ENCODE measurements at places on chromosomes 11 and 22.
A peak's percentile ranks its signal among the peaks of the same experiment; 100 is the strongest.

- no peak for DNase-seq
Measured at GRCh38 chr11:20132667-20133039, 27.6 kb downstream of the DBX1 start.

DNA sequence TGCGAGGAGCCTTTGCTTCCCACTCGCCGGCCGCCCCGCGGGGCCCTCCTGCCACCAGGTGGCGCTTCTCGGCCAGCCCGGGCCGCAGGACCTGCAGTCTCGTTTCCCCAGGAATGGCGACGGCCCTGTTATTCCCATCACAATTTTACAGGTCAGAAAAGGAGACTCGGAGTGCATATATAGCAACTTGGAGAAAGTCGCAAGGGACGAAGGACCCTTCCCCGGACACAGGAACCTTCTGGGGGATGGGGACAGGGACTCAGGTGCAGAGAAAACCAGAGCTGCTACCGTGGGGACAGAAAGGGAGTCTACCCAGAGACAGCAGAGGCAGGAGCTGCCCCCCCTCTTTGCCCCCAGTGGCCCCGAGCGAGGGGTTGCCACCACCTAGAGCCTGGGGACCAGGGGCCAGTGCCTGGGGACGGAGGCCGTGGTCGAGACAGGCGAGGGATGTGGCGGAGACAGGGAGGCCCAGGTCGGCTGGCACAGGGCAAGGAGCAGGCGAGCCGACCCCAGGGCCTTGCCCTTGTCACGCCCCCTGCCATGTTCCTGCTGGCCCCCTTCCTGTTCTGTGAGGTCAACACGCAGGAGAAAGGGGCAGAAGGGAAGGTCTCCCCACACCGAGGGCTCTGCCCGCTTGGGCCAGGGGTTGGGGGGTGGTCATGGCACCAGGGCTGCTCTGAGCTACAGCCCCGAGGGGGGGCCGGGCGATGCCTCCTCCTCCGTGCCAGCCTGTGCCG is 3.5 kb upstream of the KRTAP5-6 start:
- peak; percentile 34 for DNase-seq

DNA sequence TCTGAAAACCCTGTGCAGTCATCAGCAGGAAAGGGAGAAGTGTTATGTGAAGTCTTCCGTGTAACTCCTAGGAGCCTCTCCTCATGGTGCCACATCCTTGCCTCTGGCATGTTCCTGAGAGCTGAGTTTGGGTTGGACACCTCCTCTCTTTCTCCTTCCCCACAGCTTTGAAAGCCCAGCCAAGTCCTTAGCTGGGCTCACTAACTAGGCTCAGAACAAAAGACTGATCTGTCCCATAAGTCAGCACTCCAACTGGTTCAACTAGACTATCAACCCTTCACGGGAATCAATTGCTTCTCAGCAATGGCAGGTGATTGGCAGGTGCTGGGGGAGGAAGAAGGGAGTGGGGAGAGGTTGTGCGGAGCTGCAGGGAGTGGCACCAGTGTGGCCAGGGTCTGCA is 509.9 kb upstream of the B3GAT1 start:
- DNase-seq: no peak

GRCh38 chr11:116896211-116896610 is 58.8 kb upstream of the APOA1 start:
- DNase-seq: no peak

DNA sequence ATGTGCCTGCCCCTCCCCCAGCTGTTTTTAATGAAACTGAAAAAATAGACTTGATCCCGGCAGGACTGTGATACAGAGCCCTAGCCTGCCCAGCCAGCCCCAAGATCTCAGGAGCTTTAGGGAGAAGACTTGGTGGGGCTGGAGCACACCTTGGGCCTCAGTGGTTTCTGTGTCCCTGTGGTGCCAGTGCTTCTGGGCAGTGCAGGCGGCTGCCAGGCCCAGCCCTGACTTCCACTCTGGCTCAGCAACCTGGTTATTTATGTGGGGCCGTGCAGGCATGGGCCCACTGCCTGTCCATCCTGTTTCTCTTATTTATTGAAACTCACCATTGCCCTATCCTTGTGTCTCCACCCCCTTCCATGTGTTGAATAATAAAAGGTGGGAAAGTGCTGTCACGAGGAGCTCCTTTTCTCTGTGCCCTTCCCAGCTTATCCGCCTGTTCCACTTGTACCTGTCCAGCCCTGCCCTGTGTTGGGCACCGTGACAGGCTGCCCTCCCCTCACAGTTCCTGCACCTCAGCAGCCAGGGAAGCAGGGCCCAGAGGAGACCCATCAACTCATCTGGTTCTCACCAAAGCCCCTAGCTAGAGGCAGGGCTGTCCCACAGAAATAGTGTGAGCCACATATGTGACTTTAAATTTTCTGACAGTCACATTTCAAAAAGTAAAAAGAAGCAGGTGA is 20.2 kb downstream of the RELT start:
- DNase-seq: no peak

- no peak for DNase-seq
Measured at GRCh38 chr11:124113890-124114289, 1.4 kb upstream of the VWA5A start.

DNA sequence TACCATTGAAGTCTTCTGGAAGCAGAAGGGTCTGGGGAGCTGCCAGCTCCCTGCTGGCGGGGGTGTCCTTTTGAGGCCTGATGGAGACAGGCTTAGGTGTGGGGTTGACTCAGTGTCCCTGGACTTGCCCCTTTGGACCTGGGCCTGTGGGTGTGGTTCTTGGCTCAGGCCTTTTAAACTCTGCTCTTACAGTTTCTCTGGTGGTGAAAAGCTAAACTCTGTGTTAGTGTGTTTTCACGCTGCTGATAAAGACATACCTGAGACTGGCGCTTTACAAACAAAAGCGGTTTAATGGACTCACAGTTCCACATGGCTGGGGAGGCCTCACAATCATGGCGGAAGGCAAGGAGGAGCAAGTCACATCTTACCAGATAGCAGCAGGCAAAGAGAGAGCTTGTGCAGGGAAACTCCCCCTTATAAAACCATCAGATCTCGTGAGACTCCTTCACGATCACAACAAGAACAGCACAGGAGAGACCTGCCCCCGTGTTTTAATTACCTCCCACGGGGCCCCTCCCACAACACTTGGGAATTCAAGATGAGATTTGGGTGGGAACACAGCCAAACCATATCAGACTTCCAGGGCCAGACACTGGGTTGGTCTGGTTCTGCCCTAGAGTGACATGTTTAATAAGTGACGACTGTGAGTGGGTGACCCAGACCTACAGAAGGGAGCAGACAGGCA is 26.5 kb downstream of the GRAMD4 start:
- no peak for DNase-seq

DNA sequence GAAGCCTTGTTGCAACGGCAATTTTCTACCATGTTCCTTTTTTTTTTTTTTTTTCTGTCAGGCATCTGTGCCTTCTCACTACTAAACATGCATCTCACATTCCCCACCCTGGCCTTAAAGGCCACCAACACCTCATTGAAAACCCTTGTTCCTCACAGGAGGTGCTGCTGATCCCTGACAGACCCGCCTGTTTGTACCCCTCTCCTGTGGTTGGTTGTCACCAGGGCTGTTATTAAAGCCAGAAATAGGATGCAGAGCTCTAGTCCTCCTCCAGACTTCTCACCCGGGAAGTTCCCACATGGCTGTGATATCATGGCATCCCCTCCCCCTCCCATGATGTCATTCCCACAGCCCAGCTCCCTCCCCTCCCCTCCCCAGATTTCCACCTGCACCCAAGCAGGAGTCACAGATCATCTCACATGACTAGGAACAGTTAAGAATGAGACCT is 302.8 kb upstream of the NCAM1 start:
- no peak for DNase-seq

Data from stimulated activated CD8-positive, alpha-beta memory T cell treated with anti-CD3 and anti-CD28 coated beads, Interleukin-4, amount 100 ng/mL, for 1 hour (primary cell).